Epithelial cell of proximal tubule (primary cell): ENCODE measurements at places on chromosomes 5 and 9. TPM values are rescaled to one million over a fixed set of nuclear protein-coding genes. Genes with fewer than 3 reads are reported as not detected.

DNA sequence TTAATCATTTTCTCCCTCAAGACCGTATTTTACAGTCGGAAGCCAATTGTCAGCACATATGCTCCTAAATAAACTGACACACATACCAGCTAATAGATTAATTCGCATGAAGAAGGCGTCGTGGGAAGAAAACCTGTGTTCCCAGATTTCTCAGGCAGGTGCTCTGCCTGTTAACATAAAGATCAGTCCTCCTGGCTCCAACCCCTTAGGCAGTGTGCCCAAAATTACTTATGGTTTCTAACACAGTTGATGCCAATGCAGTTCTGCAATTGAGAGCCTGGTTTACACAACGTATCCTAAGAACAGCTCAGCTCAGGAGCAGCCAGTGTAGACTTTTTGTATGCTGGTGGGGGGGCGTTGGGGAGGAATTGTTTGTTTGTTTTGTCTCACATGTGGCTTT is 208.3 kb downstream of the ENC1 start:
- no peak for DNase-seq

DNA sequence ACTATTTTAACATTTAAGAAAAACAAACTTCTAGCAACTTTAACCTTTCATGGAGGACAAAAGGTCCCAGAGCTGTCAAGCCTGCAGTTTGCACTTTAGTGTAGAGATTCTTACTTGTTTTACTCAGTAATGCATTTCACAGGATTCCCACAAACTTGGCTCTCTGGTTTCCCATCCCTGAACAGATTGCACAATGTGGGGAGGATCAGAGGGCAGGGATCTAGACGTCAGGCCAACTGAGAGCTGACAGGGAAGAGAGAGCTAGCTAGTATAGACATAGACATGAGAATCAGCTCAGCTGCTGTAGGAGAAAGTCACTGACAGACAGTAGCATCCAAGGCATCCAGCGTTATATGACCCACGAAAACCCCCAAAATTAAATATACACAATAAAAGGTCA is 20.9 kb upstream of the BNIP1 start:
- peak; percentile 42 for DNase-seq

GRCh38 chr5:142246-142810 is 49.0 kb upstream of the LRRC14B start:
- no peak for DNase-seq

DNA sequence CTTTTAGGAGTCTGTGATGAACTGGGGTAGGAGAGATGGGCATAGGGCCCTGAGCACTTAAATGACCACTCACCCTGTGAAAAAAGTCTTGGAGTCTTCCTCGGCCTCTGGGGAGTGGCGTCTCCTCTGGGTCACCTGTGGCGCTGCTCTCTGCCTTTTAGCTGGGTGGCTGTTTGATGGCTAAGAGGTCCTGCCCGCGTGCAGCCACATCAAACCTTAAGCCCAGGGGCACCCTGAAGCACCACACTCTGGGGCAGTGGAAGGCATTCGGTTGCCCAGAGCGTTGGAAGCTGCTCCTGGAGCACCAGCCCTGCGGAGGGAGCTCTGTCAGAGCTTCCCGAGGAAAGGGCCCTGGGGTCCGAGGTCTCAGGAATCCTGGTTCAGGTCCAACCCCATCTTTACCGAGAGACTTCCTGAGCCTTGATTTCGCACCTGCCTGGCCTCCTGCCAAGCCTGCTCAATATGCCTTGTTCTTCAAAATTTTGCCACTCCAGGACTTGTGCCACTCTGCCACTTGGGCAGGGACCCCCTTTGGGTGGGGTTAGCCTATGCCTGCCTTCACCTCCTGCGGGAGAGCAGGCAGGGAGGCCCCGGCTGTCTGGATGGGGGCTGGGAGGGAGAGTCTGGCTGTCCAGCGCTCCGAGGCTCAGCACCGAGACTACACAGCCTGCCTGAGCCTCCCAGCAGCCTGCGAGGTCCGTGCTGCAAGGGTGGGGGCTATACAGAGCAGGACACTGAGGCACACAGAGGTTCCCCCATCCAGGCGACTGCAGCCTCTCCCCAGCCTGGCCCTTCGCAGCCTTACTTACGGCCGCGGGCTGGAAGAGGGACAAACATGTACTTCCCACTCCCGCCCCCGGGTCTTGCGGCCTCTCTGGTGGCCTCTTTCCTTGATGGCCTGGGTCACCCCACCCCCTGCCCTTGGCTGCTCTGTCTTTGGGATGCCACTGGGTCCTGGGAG is 63.4 kb upstream of the RNU6ATAC start:
- no peak for DNase-seq

Gene SLC26A2
- 10.3 and 11.9 TPM in 2 replicates for total RNA-seq
